ENCODE measurements at places on chromosomes 6 and 20.

DNA sequence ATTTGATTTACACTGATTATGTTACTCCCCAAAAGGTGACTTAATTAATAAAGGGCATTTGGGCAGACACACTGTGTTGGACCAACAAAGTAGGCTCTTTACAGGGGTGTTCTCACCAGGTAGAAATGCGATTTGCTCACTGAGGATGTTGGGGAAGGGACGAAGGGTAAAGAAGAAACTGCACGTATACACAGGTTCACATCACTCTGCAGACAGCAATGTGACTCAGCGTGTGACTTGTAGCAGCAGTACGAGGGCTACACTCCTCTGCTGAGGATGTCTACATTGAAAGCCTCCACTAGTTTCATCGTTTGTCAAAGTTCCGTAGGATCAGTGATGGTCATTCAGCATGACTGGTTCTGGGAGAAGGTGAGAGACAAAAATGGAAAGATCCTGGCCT, 52.7 kb upstream of the TMEM181 start:
- no peak overlapping the region for H3K4me3 ChIP-seq
- H3K27me3 ChIP-seq, result no peaks in the 10 kb centered on the region
- no peaks in the 10 kb centered on the region for H3K36me3 ChIP-seq
- no peak for DNase-seq
- no peak overlapping the region for H3K27ac ChIP-seq

GRCh38 chr6:120871416-120872261, 462.6 kb downstream of the TBC1D32 start:
- no peaks in the 10 kb centered on the region for H3K36me3 ChIP-seq
- H3K27ac ChIP-seq, result no peak overlapping the region
- no peak for DNase-seq
- H3K4me3 ChIP-seq, result no peak overlapping the region

DNA sequence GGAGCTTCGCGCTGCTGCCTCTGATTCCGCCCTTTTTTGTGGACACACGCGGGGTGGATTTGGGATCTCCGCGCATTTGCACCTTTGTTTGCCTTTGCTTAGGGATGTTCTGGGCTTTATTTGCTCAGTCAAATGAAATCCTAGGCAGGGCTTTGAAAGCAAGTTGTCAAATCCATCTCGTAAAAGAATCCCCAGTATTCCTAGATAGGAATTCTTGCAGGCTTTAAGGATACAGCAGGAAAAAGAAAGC, 453 bp downstream of the CEP57L1 start:
- DNase-seq, result no peak
- H3K4me1 ChIP-seq, result peaks cover 47% of the 10 kb centered on the region
- no peaks in the 10 kb centered on the region for H3K27me3 ChIP-seq
- peak overlapping the region; percentile 100 for H3K27ac ChIP-seq
- H3K36me3 ChIP-seq, result peaks cover 19% of the 10 kb centered on the region

DNA sequence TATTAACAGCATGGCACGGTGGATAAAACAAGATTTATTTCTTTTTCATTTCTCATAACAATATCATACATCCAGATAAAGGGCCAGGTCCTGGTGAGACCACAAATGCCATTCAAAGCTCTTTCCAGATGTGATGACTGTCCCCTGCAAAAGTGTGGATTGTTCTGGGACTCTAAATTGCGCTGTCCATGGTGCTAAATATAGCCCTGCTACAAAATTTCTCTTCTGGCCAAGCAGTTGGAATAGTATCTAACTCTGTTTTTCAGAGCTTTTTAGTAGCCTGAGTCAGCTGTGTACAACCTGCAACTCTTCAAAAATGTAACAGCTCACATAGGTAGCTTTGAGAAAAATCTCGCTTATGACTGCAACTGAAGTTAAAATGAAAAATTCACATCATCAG, 115.8 kb downstream of the MANEA start:
- DNase-seq, result no peak
- H3K36me3 ChIP-seq, result no peaks in the 10 kb centered on the region
- no peaks in the 10 kb centered on the region for H3K4me1 ChIP-seq
- H3K27me3 ChIP-seq, result no peaks in the 10 kb centered on the region

- H3K4me3 ChIP-seq, result no peak overlapping the region
- H3K27ac ChIP-seq, result no peak overlapping the region
- H3K36me3 ChIP-seq, result no peaks in the 10 kb centered on the region
- H3K27me3 ChIP-seq, result no peaks in the 10 kb centered on the region
- no peaks in the 10 kb centered on the region for H3K4me1 ChIP-seq
Observed at GRCh38 chr20:16115911-16116552, 457.2 kb downstream of the KIF16B start.

DNA sequence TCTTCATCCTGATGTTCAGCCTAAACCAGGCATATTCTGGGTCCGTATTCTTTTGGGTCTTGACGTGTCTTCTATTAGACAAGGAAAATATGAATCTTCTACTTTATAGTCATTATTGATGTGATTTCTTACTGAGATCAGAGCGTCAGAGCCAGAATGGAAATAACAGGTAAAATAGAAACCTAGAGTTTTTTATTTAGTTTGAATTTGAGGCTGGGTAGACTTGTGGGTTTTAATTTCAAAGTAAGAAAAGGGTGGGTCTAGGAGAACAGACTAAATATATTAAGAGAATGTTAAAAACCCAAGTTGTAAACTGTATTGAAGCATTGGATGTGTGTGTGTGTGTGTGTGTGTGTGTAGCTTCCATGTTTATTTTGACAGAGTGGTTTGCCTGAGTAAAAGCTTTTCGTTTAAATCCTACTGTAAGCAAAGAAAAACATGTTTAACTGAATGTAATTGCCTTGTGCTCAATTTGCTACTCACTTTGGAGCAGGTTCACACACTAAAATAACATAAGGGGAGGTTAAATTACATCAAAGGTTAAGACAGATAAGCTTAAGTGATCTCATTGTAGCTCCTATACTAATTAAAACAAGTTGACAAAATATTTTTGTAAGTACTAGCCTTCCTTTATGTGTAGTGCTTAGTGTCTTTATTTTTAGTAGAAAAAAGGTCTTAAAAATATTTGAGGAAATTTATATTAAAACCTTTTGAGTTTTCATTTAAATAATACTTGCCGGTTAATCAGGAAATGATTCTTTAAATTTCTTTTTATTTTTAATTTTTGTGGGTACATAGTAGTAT, 17.4 kb downstream of the HECA start:
- H3K4me1 ChIP-seq, result peaks cover 86% of the 10 kb centered on the region
- no peak for DNase-seq
- peak overlapping the region; percentile 87 for H3K27ac ChIP-seq
- peaks cover 24% of the 10 kb centered on the region for H3K36me3 ChIP-seq

- H3K4me1 ChIP-seq, result peaks cover 10% of the 10 kb centered on the region
- H3K27ac ChIP-seq, result no peak overlapping the region
Observed at GRCh38 chr20:17909869-17910321, 58.7 kb downstream of the SNX5 start.

GRCh38 chr6:104201557-104201956, 658.2 kb downstream of the HACE1 start:
- no peaks in the 10 kb centered on the region for H3K27me3 ChIP-seq
- no peaks in the 10 kb centered on the region for H3K4me1 ChIP-seq
- H3K36me3 ChIP-seq, result no peaks in the 10 kb centered on the region
- DNase-seq, result no peak

DNA sequence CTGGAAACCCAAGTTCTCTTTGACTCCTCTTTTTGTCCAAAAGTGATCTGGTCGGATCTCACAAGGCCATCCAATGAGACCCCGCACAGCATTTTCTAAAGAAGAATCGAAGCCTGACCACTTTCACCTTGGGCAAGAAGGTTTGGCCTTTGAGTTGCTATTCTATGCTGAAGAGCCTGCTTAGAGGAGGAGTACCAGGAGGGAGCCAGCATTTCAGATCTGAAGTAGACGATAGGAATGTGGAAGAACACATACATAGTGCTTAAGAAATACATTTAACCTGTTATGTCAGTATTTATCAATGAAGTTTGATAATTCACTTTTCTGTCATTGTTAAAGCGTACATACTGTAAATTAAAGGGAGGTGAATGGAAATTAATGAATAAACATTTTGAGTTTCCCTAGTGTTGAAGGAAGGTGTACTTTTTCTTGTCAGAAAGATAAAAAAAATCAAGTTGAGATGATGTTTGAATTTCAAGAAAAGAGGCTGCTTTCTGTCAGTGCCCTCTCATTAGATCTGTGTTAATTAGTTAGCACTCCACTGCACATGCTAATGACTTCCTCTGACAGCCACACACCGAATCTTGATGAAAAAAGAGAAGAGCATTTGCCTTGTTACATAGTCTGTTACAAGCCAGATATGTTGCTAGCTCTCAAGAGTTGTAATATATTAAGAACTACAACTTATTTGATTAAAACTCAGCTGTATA, 10.9 kb upstream of the TDRD6 start:
- DNase-seq, result no peak
- H3K36me3 ChIP-seq, result no peaks in the 10 kb centered on the region
- no peak overlapping the region for H3K4me3 ChIP-seq
- H3K4me1 ChIP-seq, result no peaks in the 10 kb centered on the region
- H3K27me3 ChIP-seq, result peaks cover 6% of the 10 kb centered on the region

GRCh38 chr6:5081955-5082354, 3.2 kb upstream of the PPP1R3G start:
- peaks cover 53% of the 10 kb centered on the region for H3K27me3 ChIP-seq
- H3K36me3 ChIP-seq, result no peaks in the 10 kb centered on the region
- peaks cover 4% of the 10 kb centered on the region for H3K4me1 ChIP-seq
- no peak for DNase-seq
- H3K4me3 ChIP-seq, result no peak overlapping the region

GRCh38 chr20:1623501-1624205, 3.8 kb upstream of the SIRPB1 start:
- no peaks in the 10 kb centered on the region for H3K27me3 ChIP-seq
- H3K27ac ChIP-seq, result no peak overlapping the region
- H3K4me3 ChIP-seq, result no peak overlapping the region
- H3K4me1 ChIP-seq, result peaks cover 89% of the 10 kb centered on the region
- DNase-seq, result no peak

GRCh38 chr6:13234130-13234529, 94.2 kb downstream of the TBC1D7 start:
- H3K27me3 ChIP-seq, result peaks cover 11% of the 10 kb centered on the region
- no peak for DNase-seq
- peaks cover 11% of the 10 kb centered on the region for H3K4me1 ChIP-seq
- no peak overlapping the region for H3K4me3 ChIP-seq
- no peak overlapping the region for H3K27ac ChIP-seq
- H3K36me3 ChIP-seq, result no peaks in the 10 kb centered on the region

- H3K27me3 ChIP-seq, result no peaks in the 10 kb centered on the region
- no peaks in the 10 kb centered on the region for H3K4me1 ChIP-seq
- no peak overlapping the region for H3K4me3 ChIP-seq
- no peak overlapping the region for H3K27ac ChIP-seq
Observed at GRCh38 chr20:63126876-63127699, 88.8 kb downstream of the YTHDF1 start.

GRCh38 chr6:169921217-169921616, 169.8 kb downstream of the ERMARD start:
- DNase-seq, result no peak
- no peaks in the 10 kb centered on the region for H3K36me3 ChIP-seq
- H3K4me3 ChIP-seq, result no peak overlapping the region
- H3K27me3 ChIP-seq, result no peaks in the 10 kb centered on the region
- no peaks in the 10 kb centered on the region for H3K4me1 ChIP-seq

- no peak overlapping the region for H3K27ac ChIP-seq
- no peaks in the 10 kb centered on the region for H3K36me3 ChIP-seq
- no peak overlapping the region for H3K4me3 ChIP-seq
- peaks cover 4% of the 10 kb centered on the region for H3K4me1 ChIP-seq
- DNase-seq, result no peak
- no peaks in the 10 kb centered on the region for H3K27me3 ChIP-seq
Observed at GRCh38 chr20:60108397-60108796, 150.2 kb downstream of the CDH26 start.

DNA sequence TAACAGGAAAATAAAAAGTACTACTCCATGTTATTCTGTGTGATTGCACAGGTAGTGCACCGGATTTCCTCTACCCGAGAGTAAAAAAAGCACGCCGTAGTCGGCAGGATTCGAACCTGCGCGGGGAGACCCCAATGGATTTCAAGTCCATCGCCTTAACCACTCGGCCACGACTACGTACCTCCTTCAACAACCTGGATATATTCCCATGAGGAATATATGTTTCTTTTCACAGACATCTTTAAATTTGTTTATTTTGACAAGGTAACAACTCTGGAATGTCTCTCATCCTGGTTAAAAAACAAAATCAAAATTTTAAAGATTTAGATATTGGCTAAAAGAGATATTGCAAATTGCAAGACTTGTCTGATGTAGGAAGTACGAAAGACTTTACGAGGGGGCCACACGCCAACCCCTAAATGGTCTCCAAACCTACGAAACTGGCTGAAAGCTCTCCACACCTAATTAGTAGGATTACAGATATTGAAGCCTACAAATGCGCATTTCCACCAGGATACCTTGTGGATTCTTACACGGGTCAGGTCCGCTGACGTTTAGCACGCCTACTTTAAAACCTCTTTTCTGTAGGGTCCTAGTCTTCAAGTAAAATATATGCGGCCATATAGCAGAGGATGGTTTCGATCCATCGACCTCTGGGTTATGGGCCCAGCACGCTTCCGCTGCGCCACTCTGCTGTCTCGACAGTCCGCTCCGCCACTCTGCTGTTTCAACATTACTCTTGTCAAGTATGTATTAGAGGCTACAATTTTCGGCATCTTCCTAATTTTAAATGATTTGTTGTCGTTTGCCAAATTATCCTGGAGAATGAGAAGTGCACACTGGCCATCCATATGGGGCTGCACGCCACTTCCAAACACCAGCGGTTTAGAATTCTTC, 52.2 kb upstream of the BTN3A2 start:
- H3K27ac ChIP-seq, result peak overlapping the region; percentile 82
- DNase-seq, result peak; percentile 81
- H3K27me3 ChIP-seq, result no peaks in the 10 kb centered on the region
- H3K4me3 ChIP-seq, result peak overlapping the region; percentile 83

- no peaks in the 10 kb centered on the region for H3K36me3 ChIP-seq
- no peak overlapping the region for H3K27ac ChIP-seq
- H3K27me3 ChIP-seq, result no peaks in the 10 kb centered on the region
- no peak overlapping the region for H3K4me3 ChIP-seq
- DNase-seq, result no peak
- H3K4me1 ChIP-seq, result no peaks in the 10 kb centered on the region
Observed at GRCh38 chr20:41345729-41346067, 5.1 kb downstream of the LPIN3 start.

Data from activated CD4-positive, alpha-beta memory T cell treated with anti-CD3 and anti-CD28 coated beads, Interleukin-2, amount 10 ng/mL, durations not matched to agents 7 days and 5 days (primary cell).